8988T (cell line): ENCODE measurements at places on chromosomes 2 and 18.

- DNase-seq = no peak
These were observed 54.3 kb upstream of the LPIN2 start for GRCh38 chr18:3067165-3067661.

- no peak for DNase-seq
These were observed 1192.5 kb upstream of the ACVR2A start for GRCh38 chr2:146652311-146652710.

DNA sequence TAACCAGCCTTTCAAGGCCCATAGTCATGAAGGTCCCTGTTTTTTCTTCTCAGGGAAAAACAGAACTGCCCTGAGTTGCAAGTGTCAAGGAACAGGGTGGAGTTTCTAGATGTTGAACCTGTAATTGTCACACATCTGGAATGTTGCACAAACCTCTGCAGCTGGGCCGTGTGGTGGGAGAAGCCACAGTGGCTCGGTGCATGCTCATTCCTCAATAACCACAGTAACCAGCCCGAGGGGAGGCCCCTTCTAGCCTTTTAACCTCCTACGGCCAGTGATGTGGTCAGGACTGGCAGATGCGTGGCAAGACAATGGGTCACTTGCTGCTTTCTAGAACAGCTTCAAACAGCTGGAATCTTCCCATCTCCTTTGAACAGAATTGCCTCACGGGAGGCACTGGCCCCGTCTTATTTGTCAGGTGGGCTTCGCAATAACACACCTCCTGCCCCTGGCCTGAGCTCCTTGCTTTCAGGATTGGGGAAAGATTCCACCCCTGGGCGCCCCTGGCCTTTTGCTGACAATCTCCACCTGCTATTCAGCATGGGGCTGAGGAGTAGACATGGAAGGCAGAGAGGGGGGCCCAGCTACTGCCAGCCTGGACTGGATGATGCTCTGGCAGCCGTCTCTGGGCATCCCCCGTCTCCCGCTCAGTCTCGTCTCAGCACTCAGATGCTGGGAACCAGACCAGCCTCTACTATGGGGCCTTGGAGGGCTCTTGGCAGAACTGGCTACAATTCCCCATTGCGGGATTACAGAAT lies 102.9 kb downstream of the KLHL29 start:
- no peak for DNase-seq

GRCh38 chr18:42588786-42589185 lies 526.7 kb downstream of the RIT2 start:
- DNase-seq = no peak

DNA sequence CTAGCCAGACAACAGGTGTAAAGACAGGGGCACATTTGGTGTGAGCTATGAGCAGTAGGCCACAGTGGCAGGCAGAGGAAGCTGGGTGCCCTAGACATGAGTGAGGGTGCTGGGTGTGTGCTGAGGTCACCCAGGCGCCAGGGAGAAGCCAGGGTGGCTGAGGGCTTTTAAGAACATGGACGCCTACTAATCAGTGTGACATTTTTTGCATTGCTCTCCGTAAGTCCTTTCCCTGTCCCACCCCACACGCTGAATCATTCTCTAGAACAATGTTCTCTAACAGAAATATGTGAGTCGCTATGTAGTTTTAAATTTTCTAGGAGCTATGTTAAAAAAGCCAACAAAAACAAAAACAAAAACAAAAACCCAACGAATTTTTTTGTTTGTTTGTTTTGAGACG lies 204.5 kb upstream of the REV1 start:
- no peak for DNase-seq

GRCh38 chr2:116467243-116467642 lies 1347.2 kb upstream of the DDX18 start:
- DNase-seq = no peak

GRCh38 chr2:241073166-241074064 lies 28.7 kb downstream of the MTERF4 start:
- DNase-seq = no peak

DNA sequence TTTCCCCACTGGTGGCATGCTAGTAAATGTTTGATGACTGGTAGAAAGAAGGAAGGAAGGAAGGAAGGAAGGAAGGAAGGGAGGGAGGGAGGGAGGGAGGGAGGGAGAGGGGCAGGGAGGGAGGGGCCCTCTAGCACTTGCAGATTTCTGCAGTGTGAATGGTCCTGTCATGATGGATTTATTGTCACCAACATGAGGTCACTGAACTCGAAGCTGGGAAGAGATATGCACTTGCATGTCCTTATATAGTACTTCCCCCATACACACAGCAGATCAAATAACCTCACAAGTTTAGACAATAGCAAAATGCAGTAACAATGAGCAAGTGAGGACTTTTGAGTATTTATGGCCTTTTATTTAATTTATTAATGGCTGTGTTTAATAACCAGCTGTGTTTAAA lies 44.5 kb upstream of the CXCR4 start:
- DNase-seq = no peak

GRCh38 chr2:65049010-65049639 lies 7.1 kb upstream of the CEP68 start:
- no peak for DNase-seq

GRCh38 chr2:225889452-225889851 lies 489.9 kb downstream of the NYAP2 start:
- no peak for DNase-seq

- DNase-seq = no peak
These were observed 88.6 kb upstream of the EML6 start for GRCh38 chr2:54634564-54635511.

GRCh38 chr18:73785300-73785699 lies 362.3 kb downstream of the FBXO15 start:
- no peak for DNase-seq

DNA sequence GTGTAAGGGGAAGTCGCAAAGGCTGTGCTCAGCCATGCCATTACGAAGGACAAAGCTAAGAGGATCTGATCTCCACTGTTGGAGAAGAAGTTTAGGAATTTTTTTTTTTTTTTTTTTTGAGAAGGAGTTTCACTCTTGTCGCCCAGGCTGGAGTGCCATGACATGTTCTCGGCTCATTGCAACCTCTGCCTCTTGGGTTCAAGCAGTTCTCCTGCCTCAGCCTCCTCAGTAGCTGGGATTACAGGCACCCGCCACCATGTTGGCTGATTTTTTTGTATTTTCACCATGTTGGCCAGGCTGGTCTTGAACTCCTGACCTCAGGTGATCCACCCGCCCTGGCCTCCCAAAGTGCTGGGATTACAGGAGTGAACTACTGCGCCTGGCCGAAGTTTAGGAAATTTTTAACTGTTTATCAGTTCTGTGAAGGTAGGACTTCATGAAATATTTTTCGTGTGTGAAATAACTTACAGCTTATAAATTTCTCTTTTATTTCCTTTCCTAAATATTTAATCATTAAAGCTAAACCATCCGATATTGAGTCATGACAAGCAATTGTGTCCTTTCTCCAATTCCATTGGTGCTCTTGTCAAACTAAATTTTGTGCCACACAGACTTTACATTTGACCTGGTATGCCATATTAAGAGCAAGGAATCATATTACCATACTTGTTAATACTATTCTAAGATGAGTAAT lies 22.2 kb downstream of the DDX1 start:
- DNase-seq = no peak

GRCh38 chr2:122218596-122218995 lies 463.1 kb downstream of the TSN start:
- no peak for DNase-seq

- DNase-seq = no peak
These were observed 73.1 kb upstream of the ZNF521 start for GRCh38 chr18:25425024-25425423.

- no peak for DNase-seq
These were observed 72.3 kb downstream of the MDH1 start for GRCh38 chr2:63661076-63661475.

- DNase-seq = no peak
These were observed 901 bp downstream of the FEZ2 start for GRCh38 chr2:36597003-36597531.

DNA sequence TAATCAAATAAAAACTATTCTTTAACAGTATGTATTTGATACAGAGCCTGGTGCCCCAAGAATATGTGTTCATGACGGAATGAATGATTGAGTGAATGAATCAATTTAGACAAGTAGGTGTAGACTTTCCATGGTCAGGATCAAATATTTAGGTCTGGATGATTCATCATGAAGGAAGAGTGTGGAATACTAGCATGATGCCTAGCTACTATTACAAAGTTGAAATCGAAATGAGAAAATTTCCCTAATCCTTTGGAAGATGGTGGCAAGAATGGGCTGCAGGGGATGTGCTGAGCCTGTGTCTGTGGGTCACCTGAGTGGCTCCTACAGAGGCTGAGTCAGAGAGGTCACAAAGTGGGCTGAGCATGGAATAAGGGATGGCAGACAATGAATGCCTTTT lies 3.1 kb upstream of the MALT1 start:
- DNase-seq = no peak

- no peak for DNase-seq
These were observed 16.6 kb upstream of the NR4A2 start for GRCh38 chr2:156349161-156349560.

GRCh38 chr2:52356556-52356955 lies 1324.6 kb upstream of the NRXN1 start:
- DNase-seq = no peak

DNA sequence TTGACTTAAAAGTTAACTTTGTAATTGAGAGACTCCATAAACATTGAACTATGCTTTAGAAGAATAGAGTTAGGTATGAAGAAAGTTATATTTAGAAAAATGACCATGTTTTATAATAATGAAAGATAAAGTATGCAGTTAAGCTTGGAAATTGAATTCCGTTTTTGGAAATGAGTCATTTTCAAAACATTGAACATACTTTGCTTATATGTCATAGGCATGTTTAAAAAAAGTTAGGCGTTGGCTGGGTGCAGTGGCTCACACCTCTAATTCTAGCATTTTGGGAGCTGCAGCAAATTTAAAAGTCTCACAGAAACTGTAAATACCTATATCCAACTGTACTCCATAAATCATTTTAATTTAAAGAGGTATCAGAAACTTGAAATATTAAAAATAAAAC lies 607.4 kb downstream of the CBLN2 start:
- DNase-seq = no peak

GRCh38 chr2:224331698-224332097 lies 70.2 kb downstream of the FAM124B start:
- DNase-seq = no peak

- DNase-seq = no peak
These were observed 260.4 kb upstream of the MEIS1 start for GRCh38 chr2:66174491-66174890.

- DNase-seq = no peak
These were observed 64.7 kb downstream of the PTPN2 start for GRCh38 chr18:12819322-12819721.

DNA sequence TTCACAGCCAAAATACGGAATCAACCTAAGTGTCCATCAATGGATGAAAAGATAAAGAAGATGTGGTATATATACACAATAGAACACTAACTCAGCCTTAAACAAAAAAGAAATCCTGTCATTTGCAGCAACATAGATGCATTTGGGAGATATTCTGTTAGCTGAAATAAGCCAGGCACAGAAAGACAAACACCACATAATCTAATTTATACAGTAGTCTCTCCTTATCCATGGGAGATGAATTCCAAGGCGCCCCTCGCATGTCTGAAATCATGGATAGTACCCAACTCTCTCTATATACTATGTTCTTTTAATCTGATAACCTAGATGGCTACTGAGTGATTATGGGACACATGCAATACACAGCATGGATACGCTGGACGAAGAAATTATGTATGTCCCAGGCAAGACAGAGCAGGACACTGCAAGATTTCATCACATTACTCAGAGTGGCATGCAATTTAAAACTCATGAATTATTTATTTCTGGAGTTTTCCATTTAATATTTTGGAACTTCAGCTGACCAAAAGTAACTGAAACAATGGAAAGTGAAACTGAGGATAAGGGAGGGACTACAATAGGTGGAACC lies 39.5 kb downstream of the ORC4 start:
- no peak for DNase-seq

- no peak for DNase-seq
These were observed 16.5 kb downstream of the GPC1 start for GRCh38 chr2:240451791-240452461.

- DNase-seq = no peak
These were observed 20.5 kb downstream of the ONECUT2 start for GRCh38 chr18:57455576-57456129.

DNA sequence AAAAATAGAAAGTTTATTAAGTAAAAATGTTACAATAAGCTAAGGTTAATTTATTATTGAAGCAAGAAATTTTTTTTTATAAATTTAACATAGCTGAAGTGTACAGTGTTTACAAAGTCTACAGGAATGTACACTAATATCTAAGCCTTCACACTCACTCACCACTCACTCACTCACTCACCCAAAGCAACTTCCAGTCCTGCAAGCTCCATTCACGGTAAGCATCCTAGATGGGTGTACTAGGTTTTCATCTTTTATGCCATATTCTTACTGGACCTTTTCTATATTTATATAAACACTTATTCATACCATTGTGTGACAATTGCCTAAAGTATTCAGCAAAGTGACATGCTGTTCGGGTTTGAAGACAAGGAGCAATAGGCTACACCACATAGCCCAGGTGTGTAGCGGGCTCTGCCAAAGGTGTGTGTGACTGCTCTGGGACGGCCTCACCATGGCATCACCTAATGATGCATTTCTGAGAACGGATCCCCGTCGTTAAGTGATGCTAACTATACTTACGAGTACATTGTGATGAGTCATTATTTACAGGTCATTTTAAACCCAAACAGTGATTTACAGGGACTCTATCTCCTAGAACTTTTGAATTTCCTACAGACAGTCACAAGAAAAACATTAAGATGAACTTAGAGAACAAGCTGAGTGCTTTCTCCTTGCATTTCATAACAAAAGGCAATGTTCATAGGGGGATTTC lies 76.3 kb upstream of the ID2 start:
- no peak for DNase-seq

DNA sequence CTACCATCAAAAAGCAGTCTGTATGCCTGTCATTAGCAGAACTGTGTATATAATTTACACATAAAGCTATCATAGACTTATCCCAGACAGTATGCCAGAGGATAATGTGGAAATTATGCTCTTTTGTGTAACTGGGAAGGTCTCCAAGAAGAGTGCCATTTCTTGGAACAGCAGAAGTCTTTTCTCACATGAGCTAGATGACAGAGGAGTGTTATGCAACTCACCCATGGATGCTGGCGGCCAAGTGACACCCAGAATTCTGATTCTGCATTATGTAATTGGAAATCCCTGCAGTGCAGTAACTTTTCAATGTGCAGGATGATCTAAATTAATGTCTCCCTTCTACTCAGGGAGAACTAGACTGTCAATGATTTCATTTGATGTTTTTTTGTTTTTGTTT lies 160.0 kb downstream of the UBE2E3 start:
- DNase-seq = no peak

DNA sequence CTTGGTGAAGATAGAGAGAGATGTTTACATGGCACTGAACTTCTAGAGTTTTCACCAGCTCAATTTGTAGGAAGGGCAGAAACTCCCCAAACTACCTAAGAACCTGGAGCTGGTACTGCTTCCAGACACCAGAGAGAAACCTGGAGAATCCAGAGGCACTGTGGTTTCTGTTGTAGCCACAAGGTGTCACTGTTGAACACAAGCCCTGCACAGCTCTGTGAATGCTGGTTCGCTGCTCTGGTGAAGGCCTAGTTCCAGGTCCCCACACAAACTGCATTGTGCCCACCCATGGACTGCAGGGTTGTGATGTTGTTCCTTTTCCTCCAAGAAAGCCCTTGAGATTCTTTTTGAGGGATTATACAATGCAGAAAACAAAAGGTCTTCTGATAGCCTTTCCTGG lies 150.5 kb upstream of the HS6ST1 start:
- DNase-seq = no peak

GRCh38 chr2:200054681-200055468 lies 99.5 kb downstream of the MAIP1 start:
- DNase-seq = peak; percentile 11

- DNase-seq = no peak
These were observed 194.4 kb downstream of the TMX3 start for GRCh38 chr18:68520406-68521075.
